Effector CD4-positive, alpha-beta T cell (primary cell): ENCODE measurements at places on chromosomes 3 and 15.

- DNase-seq = no peak
Observed at GRCh38 chr3:55818485-55818884, 331.4 kb upstream of the WNT5A start.

- DNase-seq = no peak
Observed at GRCh38 chr3:127005864-127006500, 23.1 kb downstream of the PLXNA1 start.

DNA sequence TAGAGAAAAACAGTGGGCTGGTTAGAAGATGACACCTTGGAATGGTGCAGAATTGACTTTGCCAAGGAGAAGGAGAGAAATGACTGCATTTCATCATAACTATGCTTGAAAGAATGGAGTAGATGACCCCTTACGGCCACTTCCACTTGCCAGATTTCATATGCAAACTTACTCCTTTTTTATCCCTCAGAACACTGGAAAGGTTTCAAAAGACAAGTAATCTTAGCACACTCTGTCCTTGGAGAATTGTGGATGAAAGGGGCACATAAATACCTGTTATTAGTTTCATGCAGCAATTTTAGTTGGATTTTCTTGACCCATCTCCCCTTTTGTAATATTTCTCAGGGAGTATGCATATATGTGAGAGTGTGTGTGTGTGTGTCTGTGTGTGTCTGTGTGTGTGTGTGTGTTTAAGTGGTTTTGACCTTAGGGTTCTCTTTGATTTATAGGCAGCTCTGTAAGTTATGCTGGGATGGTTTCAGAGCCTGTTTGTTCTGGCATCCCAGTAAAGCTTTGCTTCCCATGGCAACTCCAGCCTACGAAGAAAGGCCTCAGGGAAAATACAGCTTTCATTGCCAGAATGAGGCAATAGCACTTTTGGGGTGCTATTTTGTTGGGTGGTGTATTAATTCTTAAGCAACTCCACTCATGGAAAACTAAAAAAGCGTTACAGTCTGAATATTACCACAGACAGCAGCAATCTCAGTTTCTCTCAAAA is 122.2 kb upstream of the TP63 start:
- no peak for DNase-seq

GRCh38 chr3:58588030-58588614 is 10.9 kb upstream of the FAM107A start:
- DNase-seq = no peak

DNA sequence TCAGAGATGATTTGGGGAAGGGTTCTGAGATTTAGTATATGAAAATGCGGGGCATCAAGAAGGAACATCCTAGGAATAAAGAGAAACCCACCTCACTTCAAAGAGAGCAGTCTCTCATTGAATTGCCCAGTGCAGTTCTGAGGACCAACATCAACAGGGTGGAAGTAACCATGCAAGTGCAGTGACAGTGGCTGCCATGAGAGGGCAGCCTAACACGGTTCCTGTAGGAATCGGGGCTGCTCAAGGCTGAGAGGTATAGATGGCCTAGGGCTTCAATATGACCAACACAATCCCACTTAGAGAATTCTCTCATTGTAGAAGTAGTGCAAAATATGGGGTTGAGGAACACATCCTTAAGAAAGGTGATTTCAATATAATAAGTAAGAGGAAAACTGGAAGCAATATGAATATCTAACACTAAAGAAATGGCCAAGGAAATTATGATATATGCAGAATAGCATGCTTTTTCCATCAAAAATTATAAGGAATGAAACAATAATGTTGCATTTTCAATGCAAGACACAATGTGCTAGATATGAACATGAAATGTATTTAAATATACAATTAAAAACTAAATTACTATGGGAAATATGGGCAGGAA is 51.1 kb upstream of the ARRDC4 start:
- peak; percentile 5 for DNase-seq

DNA sequence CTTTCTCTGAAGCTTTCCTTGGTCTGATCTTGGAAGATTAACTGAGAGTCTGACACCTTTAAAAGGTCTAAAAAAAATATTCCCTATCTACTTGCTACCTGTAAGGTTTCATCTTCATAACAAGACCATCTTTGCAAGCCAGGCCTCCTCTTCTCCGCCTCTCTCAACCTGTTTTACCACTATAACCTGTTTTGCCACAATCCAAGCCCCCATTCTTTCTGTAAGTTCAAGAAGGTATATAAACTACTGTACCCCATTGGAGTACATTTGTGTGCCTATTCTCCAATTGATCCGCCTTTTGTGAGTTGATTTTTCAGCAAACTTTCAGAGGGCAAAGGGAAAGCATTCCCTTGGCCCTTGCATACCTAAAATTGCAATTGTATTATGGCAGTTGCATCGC is 319.3 kb upstream of the NECTIN3 start:
- no peak for DNase-seq

- DNase-seq = no peak
Observed at GRCh38 chr15:34651997-34652725, 68.7 kb upstream of the GOLGA8B start.

DNA sequence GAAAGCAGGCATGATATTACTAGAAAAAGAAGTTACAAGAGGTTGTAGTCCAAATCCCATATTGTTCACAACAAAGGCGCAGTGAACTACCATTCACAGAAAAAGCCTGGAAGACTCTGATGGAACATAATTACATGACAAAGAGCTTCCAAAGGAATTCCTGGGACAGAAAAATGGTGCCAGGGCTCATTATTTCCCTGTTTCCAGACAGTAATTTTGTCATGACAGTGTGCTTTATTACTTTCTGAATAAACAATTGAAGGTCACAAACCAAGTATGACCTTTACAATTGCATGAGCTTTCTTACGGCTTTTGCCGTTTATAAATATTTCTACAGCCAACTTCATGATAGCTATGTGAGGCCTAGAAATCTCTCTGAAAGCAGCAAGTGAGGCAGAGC is 61.0 kb downstream of the CYFIP1 start:
- no peak for DNase-seq
